ENCODE measurements at places on chromosomes 11 and 22. TPM values are rescaled to one million over a fixed set of nuclear protein-coding genes. Genes with fewer than 3 reads are reported as not detected.

The SOX6 gene
- 7.9 TPM for total RNA-seq

The PKDREJ gene
- total RNA-seq = 0.19 TPM

The CBLIF gene
- total RNA-seq = not detected

The SLC37A2 gene
- 31.5 TPM for total RNA-seq

The ELFN2 gene
- total RNA-seq = not detected

The APOL5 gene
- not detected for total RNA-seq

The SRSF8 gene
- total RNA-seq = 24.1 TPM

The BTBD18 gene
- not detected for total RNA-seq

The MOGAT2 gene
- not detected for total RNA-seq

The SCGB1A1 gene
- total RNA-seq = not detected

The MPZL3 gene
- total RNA-seq = 41.7 TPM

The SDHD gene
- 78.5 TPM for total RNA-seq

The APOA4 gene
- not detected for total RNA-seq

The CST6 gene
- total RNA-seq = 58.5 TPM

The SAA1 gene
- total RNA-seq = 31.3 TPM

The SYCE3 gene
- total RNA-seq = not detected

The C2CD2L gene
- total RNA-seq = 9.5 TPM

The FREY1 gene
- total RNA-seq = 0.57 TPM

The C1QTNF5 gene
- 5.3 TPM for total RNA-seq

The LRRC32 gene
- 3.0 TPM for total RNA-seq

The CABP4 gene
- not detected for total RNA-seq

The RIBC2 gene
- 0.76 TPM for total RNA-seq

The TEX12 gene
- total RNA-seq = 0.38 TPM

The ZNF280A gene
- total RNA-seq = not detected

The STT3A gene
- 50.7 TPM for total RNA-seq

The EXPH5 gene
- 28.6 TPM for total RNA-seq

The TTC9C gene
- total RNA-seq = 10.4 TPM

The IL10RA gene
- total RNA-seq = 2.2 TPM

The NTM gene
- 0.21 TPM for total RNA-seq

The MRGPRF gene
- 14.3 TPM for total RNA-seq

The CD3D gene
- 11.8 TPM for total RNA-seq

The PANX2 gene
- 1.6 TPM for total RNA-seq

The KRTAP5-7 gene
- not detected for total RNA-seq

The GPR83 gene
- not detected for total RNA-seq

The ADAMTS15 gene
- total RNA-seq = 1.8 TPM

The APOL3 gene
- total RNA-seq = 27.1 TPM

The KRTAP5-10 gene
- not detected for total RNA-seq

The BRD1 gene
- 17.8 TPM for total RNA-seq

The BTG4 gene
- total RNA-seq = not detected

Measured in esophagus squamous epithelium (tissue), 5 donors.